ENCODE measurements at places on chromosomes 4 and X.

GRCh38 chr4:150479657-150480056 is 102.3 kb upstream of the MAB21L2 start:
- DNase-seq, result no peak

- DNase-seq, result no peak
Observed at GRCh38 chr4:186699298-186699697, 24.4 kb downstream of the FAT1 start.

- no peak for DNase-seq
Observed at GRCh38 chr4:110654254-110654635, 31.4 kb upstream of the PITX2 start.

DNA sequence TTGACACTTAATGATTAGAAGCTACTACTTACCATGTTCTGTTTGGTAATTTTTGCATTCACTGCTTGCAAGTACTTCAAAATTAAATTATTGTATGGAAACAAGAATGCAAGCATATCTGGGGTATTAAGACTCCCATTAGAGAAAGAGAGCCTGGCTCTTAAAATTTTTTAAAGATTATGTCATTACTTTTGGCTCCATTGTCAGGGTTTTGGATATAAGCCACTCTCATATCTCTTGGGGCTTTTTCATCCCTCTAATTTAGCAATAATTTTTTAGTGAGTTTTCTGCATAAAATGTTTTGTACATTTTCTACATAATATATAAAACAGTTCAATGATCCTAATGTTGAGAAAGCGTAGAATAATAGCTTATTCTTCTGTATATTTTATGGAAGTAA is 49.4 kb downstream of the SLC9A6 start:
- DNase-seq, result no peak

DNA sequence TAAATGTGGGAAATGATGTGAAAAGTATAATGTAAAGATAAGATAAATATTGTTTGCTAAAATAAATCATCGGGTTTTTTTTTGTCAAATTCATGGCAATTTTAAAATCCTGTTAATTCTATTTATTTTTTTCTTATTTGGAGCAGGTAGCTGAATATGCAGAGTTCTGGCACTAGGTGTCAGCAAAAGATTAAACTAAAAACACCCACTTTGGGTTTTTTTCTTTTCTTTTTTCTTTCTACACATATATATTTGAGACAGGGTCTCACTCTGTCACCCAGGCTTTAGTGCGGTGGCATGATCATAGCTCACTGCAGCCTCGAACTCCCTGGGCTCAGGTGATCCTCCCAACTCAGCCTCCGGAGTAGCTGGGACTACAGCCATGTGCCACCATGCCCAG is 6.9 kb upstream of the RAP2C start:
- DNase-seq, result no peak

DNA sequence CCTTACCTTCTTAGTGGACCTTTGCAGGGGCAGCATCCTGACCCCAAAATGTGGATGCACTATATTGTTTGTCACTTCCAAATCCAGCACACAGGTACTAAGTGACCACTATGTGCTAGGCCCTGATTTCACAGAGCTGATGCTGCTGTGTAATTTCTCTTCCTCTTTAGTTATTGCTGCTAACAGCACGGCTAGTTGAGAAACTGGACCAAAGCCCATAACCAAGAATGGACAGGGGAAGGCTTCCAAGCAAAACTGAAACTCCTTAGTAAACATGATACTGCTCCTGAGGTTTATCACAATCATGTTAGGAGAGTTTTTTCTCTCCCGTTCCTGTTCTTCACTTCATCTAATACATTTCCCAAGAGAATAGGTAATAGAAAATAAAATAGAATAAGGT is 172.9 kb upstream of the TTC29 start:
- DNase-seq, result no peak

GRCh38 chr4:111475001-111475400 is 670.3 kb upstream of the FAM241A start:
- no peak for DNase-seq

DNA sequence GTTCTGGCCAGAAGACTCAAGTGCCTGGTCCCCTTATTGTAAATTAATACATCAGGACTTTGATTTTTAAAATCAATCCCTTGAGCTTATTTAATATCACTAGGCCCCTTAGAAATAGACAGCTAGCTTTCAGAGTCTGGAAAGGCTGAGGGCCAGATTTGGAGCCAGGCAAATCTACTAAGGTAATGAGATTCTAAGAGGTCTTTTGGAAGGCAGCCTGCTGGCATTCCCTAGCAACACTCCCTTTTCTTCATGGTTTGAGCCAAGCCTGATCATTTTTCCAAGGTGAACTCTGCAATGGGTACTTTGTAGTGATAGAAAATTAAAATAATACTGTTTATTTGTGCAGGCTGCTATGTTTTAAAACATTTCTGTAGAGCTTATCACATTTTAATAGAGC is 378.5 kb downstream of the FAT4 start:
- DNase-seq, result no peak

GRCh38 chr4:140122891-140123290 is 31.1 kb downstream of the MAML3 start:
- no peak for DNase-seq

DNA sequence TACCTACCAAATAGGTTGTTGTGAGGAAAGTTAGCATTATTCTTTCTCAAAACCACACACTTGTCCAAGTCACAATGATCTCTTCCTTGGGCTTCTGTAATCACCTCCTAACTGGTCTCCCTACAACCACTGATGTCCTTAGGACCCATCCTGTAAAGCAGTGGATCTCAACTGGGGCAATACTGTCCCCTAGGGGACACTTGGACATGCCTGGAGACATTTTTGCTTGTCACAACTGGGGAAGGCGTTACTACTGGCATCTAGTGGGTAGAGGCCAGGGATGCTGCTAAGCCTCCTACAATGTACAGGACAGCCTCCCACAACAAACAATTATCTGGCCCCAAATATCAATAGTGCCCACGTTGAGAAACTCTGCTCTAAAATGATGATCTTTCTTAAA is 118.7 kb upstream of the AP1S2 start:
- DNase-seq, result peak; percentile 26

GRCh38 chrX:111431001-111431400 is 19.0 kb upstream of the DCX start:
- DNase-seq, result no peak

Measured in activated CD4-positive, alpha-beta T cell treated with anti-CD3 and anti-CD28 coated beads, Interleukin-2, Interleukin-6, amounts not matched to agents 100 ng/mL and 50 ng/mL, durations not matched to agents 16 hours and 8 hours (primary cell).